Fibroblast of the conjunctiva (primary cell): ENCODE measurements at places on chromosomes 5 and 9.

DNA sequence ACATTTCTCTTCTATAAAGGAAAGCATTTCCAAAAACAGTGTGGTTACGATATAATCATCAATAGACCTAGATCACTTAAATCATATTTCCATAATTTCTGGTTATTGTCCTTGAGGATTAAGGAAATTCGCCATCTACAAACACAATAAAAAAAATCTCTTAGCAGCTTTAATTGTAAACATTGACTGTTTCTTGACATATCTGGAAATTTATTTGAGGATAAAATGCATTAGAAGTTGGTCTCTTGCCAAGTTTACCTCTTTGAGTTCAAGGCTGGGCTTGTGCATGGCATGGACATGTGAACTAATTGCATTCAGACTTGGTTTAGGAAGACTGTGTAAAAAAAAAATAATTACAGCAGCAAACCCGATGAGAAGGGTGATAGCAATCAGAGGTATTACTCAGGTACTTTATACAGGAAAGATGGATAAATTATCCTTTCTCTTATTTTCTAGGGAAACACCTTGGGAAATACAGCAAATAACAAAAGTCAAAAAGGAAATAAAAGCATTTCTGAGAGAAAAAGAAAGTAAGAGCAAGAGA, 237.9 kb downstream of the SLF1 start:
- DNase-seq, result no peak

GRCh38 chr5:66802941-66803340, 206.7 kb downstream of the MAST4 start:
- no peak for DNase-seq

GRCh38 chr5:15601274-15601673, 101.3 kb downstream of the FBXL7 start:
- no peak for DNase-seq

DNA sequence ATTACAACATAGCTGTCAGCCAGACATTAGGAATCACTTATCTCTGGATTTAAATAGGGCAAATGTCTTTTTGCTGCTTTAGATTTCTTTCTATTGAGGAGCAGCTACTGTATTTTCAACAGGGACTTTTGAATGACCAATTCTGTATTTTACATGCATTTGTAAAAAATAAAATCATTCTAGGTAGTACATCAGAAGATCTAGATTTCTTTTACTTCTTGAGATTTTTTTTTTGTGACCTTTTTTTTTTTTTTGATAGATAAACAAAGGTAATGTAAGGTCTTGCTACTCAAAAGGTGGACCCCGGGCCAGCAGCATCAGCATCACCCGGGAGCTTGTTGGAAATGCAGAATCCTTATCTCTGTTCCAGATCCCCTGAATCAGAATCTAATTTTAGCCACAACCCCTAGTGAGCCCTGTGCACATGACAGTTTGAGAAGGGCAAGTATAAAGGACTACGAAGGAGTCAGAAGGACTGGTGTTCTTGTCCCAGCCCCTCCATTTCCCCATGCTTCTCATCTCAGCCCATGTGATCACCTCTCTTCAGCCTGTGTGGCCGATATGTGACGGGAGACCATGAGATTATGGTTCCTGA, 37.7 kb upstream of the CKMT2 start:
- DNase-seq, result no peak

GRCh38 chr5:38590838-38591522, 34.5 kb upstream of the LIFR start:
- DNase-seq, result no peak

DNA sequence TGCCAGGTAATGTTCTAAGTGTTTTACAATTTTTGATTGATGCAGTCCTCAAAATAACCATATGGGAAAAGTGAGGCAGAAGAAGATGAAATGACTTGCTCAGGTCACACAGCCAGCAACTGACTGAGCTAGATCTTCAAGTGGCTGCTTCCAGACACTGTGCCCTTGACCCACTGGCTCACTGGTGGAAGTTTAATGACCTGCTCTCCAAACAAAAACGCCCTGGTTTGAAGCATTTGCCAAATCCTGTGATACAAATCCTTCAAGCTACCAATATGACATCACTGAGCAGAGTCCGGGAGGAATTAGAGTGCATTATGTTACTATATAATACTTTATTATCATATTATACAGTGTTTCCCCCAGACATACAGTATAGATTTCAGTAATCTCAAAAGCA, 459.4 kb downstream of the GADD45G start:
- DNase-seq, result no peak

GRCh38 chr5:32638309-32638708, 53.0 kb downstream of the SUB1 start:
- DNase-seq, result no peak

GRCh38 chr9:122657527-122657926, at the start of gene OR1B1:
TSS of gene OR1B1 (minus strand) at chr9:122657627.
- no peak for DNase-seq
